T-cell (primary cell): ENCODE measurements at places on chromosomes 1 and 21.
A peak's percentile ranks its signal among the peaks of the same experiment; 100 is the strongest.

DNA sequence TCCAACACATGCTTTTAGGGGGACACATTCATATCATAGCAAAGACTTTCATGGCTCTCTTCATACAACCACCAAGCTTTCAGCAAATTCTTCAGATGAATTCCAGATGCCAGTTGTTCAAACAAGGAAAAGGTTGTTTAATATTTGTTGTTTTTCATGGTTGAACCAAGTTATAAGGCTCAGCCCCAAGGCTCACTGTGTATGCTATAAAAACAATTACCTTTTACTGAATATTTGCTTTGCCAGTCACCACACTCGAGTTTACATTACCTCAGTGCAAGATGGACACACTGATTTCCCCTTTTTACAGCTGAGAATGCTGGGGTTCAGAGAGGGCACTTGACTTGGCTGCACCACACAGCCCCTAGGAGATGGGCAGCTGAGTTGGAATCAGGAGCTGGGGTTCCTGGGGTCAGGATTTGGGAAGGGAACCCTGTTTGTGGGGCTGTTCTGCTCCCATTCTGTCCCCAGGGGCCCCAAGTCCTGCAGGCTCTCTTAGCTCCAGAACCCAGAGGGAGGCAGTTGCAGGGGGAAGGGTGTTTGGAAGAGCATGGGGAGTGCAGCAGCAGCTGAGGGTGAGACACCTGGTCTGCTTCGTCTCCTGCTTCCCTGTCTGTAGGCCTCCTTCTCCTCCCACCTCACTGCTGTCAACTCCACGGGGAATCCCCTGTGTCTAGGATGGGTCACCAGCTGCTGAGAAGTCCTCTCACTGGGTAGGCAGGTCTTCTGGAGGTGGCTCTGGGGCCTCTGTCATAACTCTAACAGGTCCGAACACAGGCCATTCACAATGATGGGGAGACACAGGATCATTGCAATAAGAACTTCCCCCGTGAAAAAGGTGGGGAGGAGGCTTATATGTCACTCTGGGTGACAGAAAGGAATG is 12.8 kb upstream of the TMPRSS2 start:
- no peak for DNase-seq

DNA sequence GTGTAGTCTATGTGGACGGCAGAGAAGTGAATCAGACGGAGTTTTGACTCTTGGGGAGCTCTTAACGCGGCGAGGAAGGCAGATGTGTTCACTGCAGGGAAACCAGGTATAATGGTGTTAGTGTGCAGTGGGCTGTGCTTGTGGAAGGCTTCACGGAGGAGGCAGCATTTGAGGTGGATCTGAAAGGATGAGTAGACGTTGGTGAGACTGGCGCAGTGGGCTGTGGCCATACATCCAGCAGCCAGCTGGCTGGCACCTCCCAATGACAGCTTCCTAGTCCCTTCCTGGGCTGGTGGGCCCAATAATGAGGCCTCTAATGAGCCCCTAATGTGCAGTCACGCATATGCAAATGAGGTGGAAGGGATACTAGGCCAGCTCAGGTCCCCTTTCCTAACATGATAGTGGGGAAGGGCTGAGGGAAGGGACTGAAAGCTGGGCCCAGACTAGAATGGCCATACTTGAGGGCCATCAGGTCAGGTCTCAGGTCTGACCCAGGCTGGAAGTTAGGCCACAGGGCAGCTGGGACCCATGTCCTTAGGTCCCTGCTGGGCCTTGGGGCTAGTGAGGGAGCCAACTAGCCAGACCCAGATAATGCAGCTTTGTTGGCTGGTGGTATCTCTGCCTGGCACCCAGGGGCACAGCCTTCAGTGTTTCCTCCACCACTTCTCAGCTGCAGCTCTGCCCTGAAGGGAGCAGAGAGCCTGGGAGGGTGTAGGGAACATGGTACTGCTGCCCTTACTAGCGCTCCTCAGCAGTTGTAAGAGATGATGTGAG is 3.8 kb downstream of the MAP7D1 start:
- peak; percentile 27 for DNase-seq

- no peak for DNase-seq
These were observed 176.4 kb upstream of the KLHDC7A start for GRCh38 chr1:18304151-18304869.

DNA sequence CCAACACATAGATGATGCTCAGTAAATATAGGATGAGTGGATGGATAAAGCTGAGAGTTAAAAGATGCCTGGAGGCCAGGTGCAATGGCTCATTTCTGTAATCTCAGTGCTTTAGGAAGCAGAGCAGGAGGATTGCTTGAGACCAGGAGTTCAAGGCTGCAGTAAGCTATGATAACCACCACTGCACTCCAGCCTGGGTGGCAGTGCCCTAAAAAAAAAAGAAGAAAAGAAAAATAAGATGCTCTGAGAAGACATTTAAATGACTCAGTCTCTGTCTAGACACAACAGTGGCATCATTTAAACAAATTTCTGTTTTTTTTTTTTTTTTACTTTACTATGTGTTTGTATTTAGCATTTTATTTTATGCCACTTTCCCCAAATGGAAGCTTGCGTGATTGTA is 25.3 kb upstream of the IL19 start:
- DNase-seq, result no peak

- DNase-seq, result no peak
These were observed 22.3 kb downstream of the CDC42 start for GRCh38 chr1:22074803-22075202.

- no peak for DNase-seq
These were observed 106.3 kb upstream of the LBR start for GRCh38 chr1:225534135-225534534.

DNA sequence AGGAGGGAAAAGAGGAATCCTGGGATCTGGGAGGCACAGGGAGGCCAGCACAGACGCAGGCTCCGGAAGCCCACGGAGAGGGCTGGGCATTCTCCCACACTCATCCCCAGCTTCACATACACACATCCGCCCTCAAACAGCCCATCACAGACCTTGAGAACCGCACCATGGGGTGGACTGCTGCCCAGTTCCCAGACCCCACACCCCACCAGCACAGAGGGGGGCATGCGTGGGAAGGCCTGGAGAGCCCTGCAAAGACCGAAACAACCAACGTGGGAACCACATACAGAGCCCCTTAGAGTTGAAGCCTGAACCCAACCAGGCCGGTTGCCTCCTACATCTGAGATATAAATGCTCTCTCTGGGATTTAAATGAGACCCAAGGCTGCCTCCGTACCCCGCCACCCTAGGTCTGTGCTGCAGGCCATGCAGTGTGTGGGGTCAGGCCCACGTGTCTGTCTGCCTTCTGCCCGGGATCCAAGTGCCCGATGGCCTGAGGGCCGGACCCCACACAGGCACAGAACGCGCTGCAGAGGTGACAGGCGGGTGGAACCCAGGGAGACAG is 126.2 kb upstream of the COL6A1 start:
- DNase-seq, result no peak

DNA sequence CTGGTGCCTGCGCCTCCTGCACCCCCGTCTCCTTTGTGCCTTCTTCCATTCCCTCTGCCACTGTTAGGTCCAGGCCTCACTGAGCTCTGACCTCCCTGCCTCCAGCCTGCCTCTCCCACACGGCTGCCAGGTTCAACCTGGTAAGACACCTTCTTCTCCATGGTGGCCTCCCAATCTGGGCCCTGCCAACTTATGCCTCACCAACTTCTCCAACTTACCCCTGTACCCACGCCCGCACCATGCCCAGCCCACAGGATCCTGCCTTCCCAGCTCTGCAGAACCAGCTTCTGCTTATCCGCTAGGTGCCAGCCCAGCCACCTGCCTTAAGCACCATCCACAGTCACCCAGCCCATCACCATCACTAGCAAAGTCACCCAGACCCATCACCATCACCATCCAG is 37.2 kb downstream of the PDE9A start:
- no peak for DNase-seq

DNA sequence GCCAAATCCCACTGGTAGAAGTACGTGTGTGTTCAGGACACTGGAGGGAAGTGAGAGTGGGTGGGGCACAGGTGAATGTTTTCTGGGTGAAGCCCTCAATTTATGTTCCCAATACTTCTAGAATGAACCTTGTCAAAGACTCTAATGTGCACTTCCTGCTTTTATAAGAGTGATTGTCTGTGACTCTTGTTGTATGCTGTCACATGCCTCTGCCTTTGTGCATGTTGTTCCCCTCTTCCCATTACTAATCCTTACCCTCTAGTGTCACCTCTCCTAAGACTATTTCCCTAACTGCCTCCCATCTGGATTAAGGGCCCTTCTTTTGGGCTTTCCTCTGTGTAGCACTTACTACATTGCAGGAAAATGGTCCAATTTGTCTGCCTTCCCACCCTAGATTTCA is 2.5 kb upstream of the LINGO4 start:
- no peak for DNase-seq

- DNase-seq, result no peak
These were observed 20.3 kb downstream of the ENO1 start for GRCh38 chr1:8858112-8858668.

DNA sequence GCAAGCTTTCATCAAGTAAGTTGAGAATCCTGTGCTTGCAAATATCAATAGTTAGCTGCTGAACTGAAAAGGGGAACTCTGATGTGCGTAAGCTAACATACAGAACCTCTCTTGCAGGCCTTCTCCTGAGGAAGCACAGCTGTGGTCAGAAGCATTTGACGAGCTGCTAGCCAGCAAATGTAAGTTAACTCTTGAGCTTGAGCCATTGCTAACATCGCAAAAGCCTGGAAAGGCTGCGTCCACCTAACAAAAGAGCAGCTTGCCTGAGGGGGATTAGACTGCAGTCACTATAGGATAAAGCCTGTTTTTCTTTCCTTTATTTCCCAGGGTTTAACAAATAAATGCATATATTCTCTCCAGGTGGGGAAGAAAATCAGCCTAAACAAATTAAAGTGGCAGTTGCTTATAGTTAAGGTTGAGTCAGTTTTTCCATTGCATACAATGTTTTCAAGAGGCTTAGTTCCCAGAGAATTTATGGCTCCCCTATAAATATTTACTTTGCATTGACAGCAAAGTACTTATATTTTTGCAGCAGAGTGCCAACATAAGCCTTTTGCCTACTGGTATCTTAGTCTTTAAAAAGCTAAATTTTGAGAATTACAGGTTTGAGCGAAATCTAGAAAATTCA is 1.5 kb downstream of the RGS2 start:
- no peak for DNase-seq

GRCh38 chr1:201999625-202000238 is 10.7 kb upstream of the ELF3 start:
- DNase-seq, result peak; percentile 58

- no peak for DNase-seq
These were observed 13.8 kb downstream of the DSCAM start for GRCh38 chr21:40833184-40833583.

DNA sequence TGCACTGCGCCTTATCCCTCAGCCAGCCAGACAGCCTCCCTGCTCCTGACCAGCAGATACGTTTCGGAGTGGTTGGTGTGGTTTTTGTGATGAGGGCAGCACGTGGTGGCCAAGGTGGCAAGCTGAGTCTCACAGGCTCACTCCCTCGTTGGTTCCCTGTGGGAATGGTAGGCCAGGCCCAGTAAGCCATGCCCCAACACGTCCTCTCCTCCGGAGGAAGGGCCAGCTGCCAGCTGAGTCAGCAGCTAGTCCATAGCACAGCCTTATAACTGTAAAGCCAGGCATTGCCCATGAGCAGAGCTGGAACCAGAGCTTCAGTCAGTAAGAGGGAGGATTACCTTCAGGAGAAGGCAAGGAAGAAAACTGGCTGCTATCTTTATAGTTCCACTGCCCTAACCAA is 29.5 kb downstream of the SZRD1 start:
- no peak for DNase-seq

- DNase-seq, result no peak
These were observed 113.2 kb downstream of the TRABD2B start for GRCh38 chr1:47883963-47884362.

DNA sequence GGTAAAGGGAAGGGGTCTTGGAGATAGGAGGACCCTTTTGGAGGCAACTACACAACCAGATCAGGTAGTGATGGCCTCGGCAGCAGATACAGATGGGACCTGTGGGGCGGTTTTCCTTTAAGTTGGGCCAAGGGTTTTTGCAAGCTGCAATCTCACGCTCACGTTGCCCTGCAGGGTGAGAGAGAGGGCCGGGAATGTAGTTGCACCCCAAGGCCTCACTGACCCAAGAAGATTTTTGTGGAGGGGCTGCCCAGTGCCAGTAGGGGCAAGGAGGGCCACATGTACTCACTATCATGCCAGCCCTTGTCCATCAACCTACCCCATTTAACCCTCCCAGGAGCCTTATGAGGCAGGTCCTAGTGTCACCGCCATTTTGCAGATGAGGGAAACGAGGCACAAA is 57.7 kb upstream of the SELENON start:
- DNase-seq, result no peak

GRCh38 chr1:61056573-61057439 is 25.6 kb upstream of the NFIA start:
- DNase-seq, result peak; percentile 19

GRCh38 chr1:119210296-119210649 is 69.8 kb upstream of the WARS2 start:
- DNase-seq, result no peak

- no peak for DNase-seq
These were observed 166.5 kb downstream of the FAF1 start for GRCh38 chr1:50793521-50793920.
